Hippocampal formation (tissue), 2 donors: ENCODE measurements at places on chromosomes 2 and 18.

DNA sequence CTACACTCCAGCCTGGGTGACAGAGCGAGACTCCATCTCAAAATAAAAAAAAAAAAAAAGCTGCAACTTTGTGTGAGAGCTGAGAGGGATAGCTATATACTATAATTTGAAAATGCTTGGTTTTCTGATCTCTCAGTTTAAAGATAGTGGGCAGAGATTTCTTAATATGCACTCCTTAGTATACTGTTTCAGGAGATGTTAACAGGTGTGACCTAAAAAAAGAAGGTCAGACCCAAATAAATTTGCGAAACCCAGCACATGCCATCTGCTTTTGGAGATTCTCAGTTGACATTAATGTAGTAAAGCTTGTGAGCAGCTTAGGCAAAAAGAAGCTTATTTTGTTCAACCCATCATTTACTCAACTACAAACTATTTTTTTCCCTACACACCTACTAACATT is 37.4 kb downstream of the ZC3H6 start:
- no peak for DNase-seq

DNA sequence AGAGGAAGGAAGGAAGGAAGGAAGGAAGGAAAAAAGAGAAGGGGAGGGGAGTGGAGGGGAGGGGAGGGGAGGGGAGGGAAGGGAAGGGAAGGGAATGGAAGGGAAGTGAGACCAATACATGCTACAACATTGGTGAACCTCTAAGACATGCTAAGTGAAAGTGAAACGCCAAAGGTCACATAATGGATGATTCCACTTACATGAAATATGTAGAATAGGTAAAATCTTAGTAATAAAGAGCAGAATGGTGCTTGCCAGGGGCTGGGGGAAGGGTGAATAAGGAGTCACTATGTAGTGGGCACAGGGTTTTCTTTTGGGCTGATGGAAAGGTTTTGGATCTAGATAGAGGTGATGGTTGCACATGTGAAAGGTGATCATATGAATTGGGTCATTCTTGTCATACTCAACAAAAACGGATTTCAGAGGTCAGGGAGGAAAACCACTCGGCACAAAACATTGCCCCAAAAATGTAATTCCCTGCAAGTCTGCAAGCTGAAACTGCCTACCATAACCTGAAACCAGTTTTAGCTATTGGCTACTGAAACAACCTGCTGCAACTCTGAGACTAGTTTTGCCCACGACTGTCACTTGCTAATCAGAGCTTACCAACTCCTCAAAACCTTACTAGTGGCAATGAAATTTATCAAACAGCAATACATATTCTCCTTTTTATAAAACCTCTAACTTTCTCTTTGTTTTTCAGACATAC is 59.2 kb downstream of the CCDC141 start:
- DNase-seq = no peak

- no peak for DNase-seq
Measured at GRCh38 chr2:215849771-215850170, 163.6 kb downstream of the MREG start.

DNA sequence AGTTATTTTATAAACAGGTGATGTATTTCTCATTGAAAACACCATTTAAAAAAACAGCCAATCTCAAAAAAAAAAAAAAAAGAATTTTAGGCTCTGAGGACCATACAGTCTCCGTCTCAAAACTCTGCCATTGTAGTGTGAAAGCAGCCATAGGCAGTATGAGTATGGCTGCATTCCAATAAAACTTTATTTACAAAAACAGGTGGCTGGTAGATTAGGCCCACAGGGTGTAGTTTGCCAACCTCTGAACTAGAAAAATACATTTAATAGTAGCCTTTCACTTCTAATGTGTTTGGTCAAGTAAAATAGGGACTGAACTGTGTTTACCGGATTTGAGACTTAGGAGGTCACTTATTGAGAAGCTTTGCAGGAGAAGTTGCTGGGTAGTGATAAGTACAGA is 19.2 kb downstream of the RMDN2 start:
- DNase-seq = no peak

DNA sequence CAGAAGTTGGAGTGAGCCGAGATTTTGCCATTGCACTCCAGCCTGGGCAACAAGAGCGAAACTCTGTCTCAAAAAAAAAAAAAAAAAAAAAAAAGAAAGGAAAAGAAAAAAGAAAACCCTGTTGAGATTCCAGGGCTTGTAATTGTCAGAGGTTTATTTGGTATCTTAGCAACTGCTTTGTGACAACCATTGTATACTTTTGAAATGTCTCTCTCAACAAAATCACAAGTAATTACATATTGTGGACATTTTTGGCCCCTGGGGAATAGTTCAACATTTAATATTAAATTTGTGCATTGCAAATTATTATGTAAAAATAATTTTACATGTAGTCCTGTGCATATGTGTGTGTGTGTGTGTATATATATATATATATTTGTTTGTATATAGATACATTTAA is 270.8 kb downstream of the GALNT13 start:
- no peak for DNase-seq
